ENCODE measurements at places on chromosomes 6 and 20. TPM values are rescaled to one million over a fixed set of nuclear protein-coding genes. Genes with fewer than 3 reads are reported as not detected.
A peak's percentile ranks its signal among the peaks of the same experiment; 100 is the strongest.

Gene HLA-DQB1
- 8.6 TPM for total RNA-seq

- peaks cover 12% of the 10 kb centered on the region for H3K4me1 ChIP-seq
- H3K27ac ChIP-seq = peak overlapping the region; percentile 63
- H3K36me3 ChIP-seq = no peaks in the 10 kb centered on the region
- H3K4me3 ChIP-seq = no peak overlapping the region
- peak; percentile 74 for DNase-seq
Observed at GRCh38 chr20:19928328-19929011, 88.7 kb upstream of the NAA20 start.

Gene DNMT3B
- 2.2 TPM for total RNA-seq

DNA sequence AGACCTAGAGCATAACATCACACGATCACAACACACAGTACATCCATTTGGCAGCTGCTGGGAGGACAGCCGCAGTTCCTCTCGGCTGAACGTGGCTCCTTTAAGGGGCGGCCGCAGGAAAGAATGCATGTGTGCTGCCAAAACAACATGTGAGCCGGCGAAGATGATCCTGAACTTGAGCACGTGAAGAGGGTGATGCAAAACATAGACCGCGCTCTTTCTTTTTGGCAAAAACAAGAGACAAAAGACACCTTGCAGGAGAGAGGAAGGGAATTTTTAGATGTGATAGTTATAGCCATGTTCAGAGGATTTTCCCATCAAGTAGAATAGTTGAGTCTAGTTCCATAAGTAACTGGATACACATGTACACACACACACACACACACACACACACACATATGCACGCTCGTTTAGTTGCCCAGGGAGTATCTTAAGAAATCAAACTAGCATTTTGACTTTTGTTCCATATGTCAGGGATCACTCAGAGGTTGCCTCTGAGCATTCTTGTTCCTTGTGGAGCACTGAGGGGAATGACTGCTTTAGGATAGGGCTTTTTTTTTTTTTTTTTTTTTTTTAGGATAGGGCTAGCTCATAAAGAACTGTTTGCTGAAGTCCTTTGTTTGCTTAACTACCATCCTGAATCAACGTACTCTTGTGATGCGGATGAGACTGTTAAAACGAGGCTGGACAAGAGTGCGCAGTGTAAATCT, 21.7 kb upstream of the RANBP9 start:
- no peaks in the 10 kb centered on the region for H3K36me3 ChIP-seq
- H3K27me3 ChIP-seq = no peaks in the 10 kb centered on the region
- peak overlapping the region; percentile 8 for H3K4me3 ChIP-seq
- no peak overlapping the region for H3K27ac ChIP-seq
- DNase-seq = peak; percentile 66

GRCh38 chr20:4087923-4088322, 72.6 kb upstream of the RNF24 start:
- H3K36me3 ChIP-seq = no peaks in the 10 kb centered on the region
- H3K4me1 ChIP-seq = no peaks in the 10 kb centered on the region
- no peak for DNase-seq
- H3K27ac ChIP-seq = no peak overlapping the region
- H3K4me3 ChIP-seq = no peak overlapping the region

DNA sequence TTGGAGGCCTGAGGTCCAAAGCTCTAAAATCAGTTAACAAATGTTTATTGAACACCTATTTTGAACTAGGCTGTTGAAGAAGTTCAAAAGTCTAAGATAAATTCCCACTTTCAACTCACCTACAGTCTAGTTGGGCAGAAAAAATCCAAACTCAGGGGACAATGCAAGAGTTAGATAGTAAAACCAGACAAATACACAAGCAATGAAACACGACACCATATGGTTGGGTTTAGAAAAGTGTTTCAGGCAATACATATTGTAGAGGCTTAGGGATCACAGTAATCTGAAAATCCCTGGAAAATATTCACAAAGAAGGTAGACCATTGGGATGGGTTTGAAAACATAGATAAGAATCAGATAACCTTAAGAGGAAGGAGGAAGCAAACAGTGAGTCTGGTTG, 1.3 kb upstream of the CARMIL1 start:
- H3K36me3 ChIP-seq = no peaks in the 10 kb centered on the region
- H3K27ac ChIP-seq = no peak overlapping the region
- no peaks in the 10 kb centered on the region for H3K27me3 ChIP-seq
- peaks cover 14% of the 10 kb centered on the region for H3K4me1 ChIP-seq
- no peak for DNase-seq

DNA sequence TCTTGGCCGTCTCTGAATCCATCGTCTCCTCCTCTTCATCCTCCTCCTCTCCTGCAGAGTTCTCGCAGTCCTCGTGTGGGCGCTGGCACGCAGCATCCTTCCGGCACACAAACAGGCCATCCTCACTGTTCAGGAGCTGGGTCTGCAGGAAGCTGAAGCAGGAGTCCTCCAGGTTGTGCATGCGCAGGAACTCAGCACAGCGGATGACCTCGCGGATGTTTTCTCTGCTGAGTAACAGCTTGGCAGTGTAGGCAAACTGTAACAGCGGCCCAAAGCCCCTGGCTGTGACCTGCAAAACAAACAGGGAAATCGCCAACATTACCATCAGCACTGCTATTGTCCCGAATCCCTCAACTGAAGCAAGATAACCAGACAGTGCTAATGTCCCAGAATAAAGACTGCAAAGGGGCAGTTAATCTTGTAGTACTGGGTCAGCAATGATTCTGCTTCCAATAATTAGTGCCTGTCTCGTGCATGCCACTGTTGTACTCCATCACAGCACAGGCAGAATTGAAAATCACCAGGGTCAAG, 57.4 kb downstream of the GJA10 start:
- H3K27ac ChIP-seq = no peak overlapping the region
- H3K36me3 ChIP-seq = no peaks in the 10 kb centered on the region
- H3K4me3 ChIP-seq = no peak overlapping the region
- H3K4me1 ChIP-seq = no peaks in the 10 kb centered on the region

DNA sequence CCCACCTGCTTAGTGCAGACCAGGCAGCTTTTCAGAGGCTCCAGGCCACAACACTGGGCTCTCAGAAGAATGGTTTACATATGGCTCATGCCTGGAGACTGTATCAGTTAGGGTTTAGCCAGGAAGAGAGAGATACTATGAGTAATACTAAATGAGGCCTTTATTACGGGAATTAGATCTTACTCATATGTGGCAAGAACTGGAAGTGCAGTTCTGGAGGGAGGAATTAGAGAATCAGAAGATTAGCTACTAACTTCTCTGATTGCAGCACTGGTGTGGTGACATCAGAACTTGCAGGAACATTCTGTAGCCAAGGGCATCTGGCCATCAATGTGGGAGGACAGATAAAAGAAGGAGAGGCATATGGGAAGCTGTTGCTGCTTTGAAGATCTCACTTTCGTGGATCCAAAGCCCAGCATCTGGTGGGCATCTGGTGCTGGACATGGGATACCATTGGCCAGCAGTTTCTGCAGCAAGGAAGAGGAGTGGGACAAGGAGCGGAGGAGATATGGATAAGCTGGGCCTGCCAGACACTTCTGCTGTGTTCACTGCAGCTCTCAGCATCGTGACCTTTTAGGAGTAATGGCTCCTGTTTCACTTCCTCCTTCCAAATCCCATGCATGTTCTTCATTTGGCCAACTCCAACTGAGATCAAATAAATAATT, 248.5 kb downstream of the BTBD3 start:
- no peak overlapping the region for H3K4me3 ChIP-seq
- H3K36me3 ChIP-seq = no peaks in the 10 kb centered on the region
- no peaks in the 10 kb centered on the region for H3K27me3 ChIP-seq
- DNase-seq = no peak
- H3K27ac ChIP-seq = no peak overlapping the region

DNA sequence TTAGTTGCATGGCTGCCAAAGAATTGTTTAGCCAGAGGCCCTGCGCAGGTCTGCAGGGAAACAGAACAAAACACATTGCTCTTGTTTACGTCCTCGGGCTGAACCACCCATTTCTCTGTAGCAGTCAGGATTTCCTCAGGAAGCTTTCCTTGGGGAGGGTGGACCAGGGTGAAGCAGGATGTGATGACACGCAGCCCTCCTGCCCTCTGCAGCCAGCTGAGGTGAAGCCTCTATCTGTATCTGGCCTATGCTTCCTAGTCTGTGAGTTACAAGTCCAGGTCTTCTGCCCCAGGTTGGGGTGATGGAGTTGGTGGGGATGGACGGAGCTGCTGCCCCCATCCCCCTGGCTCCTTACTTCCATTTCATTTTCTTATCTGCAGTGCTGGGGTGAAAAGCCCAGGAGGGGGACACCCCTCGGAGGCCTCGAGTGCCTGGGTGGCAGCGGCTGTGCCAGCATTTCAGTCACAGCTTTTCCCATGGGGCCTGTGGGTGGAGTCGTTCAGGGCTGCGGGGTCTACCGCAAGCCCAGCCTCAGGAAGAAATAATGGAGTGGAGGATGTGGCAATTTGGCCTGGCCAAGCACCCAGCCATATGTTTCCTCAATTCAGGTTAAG, 24.9 kb downstream of the SASH1 start:
- peak; percentile 28 for DNase-seq
- H3K4me3 ChIP-seq = no peak overlapping the region
- H3K27me3 ChIP-seq = no peaks in the 10 kb centered on the region
- peak overlapping the region; percentile 86 for H3K27ac ChIP-seq

Gene ARG1
- not detected for total RNA-seq

DNA sequence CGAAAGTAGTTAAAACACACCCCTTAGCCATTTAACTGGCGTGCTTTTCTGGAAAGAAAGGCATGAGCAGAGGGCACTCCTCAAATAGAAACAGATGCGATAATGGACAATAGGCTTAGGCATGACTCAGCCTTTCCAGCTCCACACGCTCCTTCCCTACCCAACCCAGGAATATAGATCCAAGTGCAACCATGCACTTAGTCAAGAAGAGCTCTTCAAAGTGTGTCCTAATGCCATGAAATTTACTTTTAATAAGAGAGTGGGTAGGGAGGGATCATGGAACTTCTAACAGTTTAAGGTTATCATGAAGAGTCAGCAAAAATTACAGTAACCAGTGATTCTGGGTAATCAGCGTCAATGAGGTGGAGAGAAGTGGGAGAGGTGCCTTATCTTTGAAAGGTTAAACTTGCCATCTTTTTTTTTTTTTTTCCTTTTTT, 2.4 kb upstream of the EFHC1 start:
- H3K4me3 ChIP-seq = no peak overlapping the region
- no peaks in the 10 kb centered on the region for H3K36me3 ChIP-seq
- no peak for DNase-seq
- H3K27ac ChIP-seq = no peak overlapping the region
- H3K4me1 ChIP-seq = peaks cover 7% of the 10 kb centered on the region
- no peaks in the 10 kb centered on the region for H3K27me3 ChIP-seq

Gene TRIM38
- 11.5 TPM for total RNA-seq

Gene HLA-DRA
- total RNA-seq = 53.0 TPM

- no peaks in the 10 kb centered on the region for H3K36me3 ChIP-seq
- no peaks in the 10 kb centered on the region for H3K27me3 ChIP-seq
- peaks cover 17% of the 10 kb centered on the region for H3K4me1 ChIP-seq
- H3K27ac ChIP-seq = no peak overlapping the region
- H3K4me3 ChIP-seq = no peak overlapping the region
Observed at GRCh38 chr20:22368235-22368634, 216.1 kb downstream of the FOXA2 start.

GRCh38 chr6:1719922-1720321, 110.2 kb downstream of the FOXC1 start:
- no peak overlapping the region for H3K27ac ChIP-seq
- no peaks in the 10 kb centered on the region for H3K27me3 ChIP-seq
- H3K4me3 ChIP-seq = no peak overlapping the region
- DNase-seq = no peak
- H3K36me3 ChIP-seq = no peaks in the 10 kb centered on the region

DNA sequence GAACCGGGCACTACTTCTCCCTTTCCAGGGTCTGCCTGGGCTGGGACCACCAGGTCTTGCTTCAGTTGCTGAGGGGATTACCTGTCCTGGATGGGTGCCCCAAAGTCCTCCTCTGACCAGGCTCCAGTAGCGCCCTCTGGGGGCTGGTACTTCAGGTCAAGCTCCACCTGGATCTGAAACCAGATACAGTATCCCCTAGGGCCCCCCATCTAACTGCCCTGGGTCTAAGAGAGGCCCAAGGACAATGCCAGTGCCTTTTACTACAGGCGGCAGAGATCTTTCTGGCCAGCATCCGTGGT, 11.2 kb upstream of the SPAG4 start:
- no peak overlapping the region for H3K27ac ChIP-seq
- no peaks in the 10 kb centered on the region for H3K27me3 ChIP-seq
- H3K36me3 ChIP-seq = no peaks in the 10 kb centered on the region
- H3K4me1 ChIP-seq = peaks cover 16% of the 10 kb centered on the region

GRCh38 chr6:116136933-116137340, 11.0 kb upstream of the COL10A1 start:
- H3K4me3 ChIP-seq = no peak overlapping the region
- H3K27me3 ChIP-seq = no peaks in the 10 kb centered on the region
- H3K36me3 ChIP-seq = no peaks in the 10 kb centered on the region
- DNase-seq = no peak
- no peak overlapping the region for H3K27ac ChIP-seq

- H3K36me3 ChIP-seq = no peaks in the 10 kb centered on the region
- H3K27me3 ChIP-seq = no peaks in the 10 kb centered on the region
- no peak overlapping the region for H3K27ac ChIP-seq
- no peaks in the 10 kb centered on the region for H3K4me1 ChIP-seq
- H3K4me3 ChIP-seq = no peak overlapping the region
Observed at GRCh38 chr20:16321291-16321690, 252.0 kb downstream of the KIF16B start.

DNA sequence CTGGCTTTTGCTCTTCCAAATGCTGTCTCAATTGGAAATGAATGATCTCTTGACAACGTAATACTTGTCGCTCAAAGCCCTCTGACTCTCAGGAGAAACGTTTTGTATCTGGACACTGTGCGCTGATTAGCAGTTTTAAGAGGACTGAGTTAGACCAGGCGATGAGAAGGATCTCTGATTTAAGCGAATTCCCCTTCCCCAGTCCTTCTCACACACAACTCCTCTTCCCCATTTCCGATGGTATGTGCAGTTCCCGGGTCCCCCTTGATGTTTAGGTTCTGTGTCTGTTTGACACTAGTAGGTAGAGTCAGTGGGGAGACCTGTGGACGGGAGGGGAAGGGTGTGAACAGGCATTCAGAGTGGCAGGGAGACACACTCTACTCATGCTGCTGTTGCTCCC, 2.5 kb downstream of the ZDHHC14 start:
- no peak overlapping the region for H3K4me3 ChIP-seq
- no peak overlapping the region for H3K27ac ChIP-seq
- H3K27me3 ChIP-seq = no peaks in the 10 kb centered on the region
- no peak for DNase-seq
- peaks cover 13% of the 10 kb centered on the region for H3K4me1 ChIP-seq

Gene ABRACL
- total RNA-seq = 21.5 TPM
